ENCODE measurements at places on chromosomes 3 and 15.

DNA sequence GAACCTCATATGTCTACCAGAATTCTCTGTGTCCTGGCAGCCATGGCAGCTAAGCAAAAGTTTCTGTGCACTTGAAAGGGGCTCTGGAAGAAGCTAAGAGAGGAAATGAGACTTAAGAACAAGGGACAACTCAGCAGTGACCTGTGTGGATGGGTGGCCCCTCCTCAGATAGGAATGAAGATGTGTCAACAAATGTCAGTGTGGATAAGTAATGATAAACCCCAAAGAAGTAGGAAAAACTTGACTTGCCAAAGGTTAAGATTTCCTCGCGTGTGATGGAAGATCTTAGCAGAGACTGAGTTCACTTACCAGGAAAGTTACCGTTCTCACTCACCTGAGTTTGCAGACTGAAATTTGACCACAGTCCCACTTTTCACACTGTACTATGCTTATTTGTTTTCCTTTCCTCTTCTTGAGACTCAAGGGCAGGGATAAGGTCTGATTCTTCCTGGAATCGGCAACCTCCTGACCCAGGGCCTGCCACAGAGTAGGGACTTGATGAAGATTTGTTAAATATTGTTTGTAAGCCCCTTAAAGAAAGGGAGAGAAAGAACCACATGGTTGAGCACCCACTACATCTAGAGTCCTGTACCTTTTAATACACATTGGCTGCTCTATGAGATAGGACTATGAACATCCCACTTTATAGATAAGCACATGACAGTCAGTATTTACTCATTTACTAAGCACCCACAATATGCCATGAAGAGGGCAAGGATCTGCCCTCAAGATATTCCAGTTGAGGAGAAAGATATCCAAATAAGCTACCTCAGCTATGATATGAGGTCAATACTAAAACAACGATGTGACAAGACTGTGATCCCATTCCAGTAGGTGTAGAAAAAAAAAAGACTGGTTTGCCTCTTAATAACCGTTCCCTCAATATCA is 7.3 kb upstream of the HRH1 start:
- no peak for DNase-seq

DNA sequence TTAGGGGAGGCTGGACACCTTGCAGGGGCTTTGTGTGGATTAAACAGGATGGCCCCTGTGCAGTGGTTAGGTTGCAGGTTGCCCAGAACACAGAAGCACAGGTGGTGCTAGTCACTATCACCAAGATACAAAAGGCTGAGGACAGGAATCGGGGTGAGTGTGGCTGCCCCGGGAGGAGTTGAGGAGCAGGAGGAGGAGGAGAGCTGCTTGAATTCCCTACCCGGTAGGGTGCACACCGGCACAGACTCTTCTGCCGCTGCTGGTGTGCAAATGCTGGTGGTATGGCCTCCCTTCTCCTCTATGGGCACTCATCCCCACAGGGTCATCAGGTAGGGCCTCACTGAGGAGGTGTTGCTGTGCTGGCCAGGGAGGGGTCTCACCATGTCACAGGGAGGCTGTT is 67.5 kb upstream of the SMAD6 start:
- DNase-seq = no peak

- DNase-seq = no peak
Observed at GRCh38 chr3:98594628-98595324, 1.4 kb upstream of the CPOX start.

DNA sequence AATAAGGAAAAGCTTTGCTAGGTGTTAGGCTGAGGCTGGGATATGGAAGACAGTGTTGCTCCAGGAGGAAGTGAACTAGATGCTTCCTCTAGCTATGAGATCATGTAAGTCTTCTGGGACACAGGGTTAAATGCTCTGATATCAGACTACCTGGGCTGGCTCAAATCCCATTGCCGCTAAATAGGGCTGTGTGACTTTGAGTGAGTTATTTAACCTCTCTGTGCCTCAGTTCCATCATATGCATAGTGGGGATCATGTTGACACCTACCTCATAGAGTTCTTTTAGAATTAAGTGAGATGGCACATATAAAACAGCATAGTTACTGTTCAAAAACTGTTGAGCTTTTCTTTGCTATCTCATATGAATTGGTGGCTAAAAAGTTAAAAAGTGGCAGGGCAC is 12.6 kb downstream of the RPLP1 start:
- no peak for DNase-seq

- DNase-seq = peak; percentile 78
Observed at GRCh38 chr3:86988235-86988634, 2.7 kb downstream of the VGLL3 start.

GRCh38 chr3:10353661-10354360 is 32.9 kb upstream of the SEC13 start:
- no peak for DNase-seq

DNA sequence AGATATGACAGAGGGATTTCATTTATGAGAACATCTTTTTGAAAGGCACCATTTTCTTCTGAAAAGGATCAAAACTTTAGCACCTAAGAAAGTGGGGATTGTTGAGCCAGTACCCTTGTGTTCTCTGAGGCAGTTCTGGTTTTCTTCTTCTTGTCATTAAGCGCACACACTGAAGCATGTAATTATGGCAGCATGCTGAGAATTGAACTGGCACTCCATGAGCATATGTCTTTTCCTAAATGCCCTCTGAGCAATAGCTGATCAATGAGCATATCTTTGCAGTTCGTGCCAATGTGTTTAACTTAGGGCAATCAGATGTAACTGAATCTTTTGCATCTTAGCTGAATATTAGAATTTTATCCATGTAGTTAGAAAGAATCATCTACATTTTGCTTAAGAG is 53.9 kb upstream of the VGLL3 start:
- no peak for DNase-seq

GRCh38 chr15:34693053-34693744 is 61.6 kb downstream of the GJD2 start:
- DNase-seq = no peak

GRCh38 chr3:44045476-44046275 is 196.0 kb upstream of the TOPAZ1 start:
- DNase-seq = no peak

GRCh38 chr3:24641628-24642027 is 147.0 kb upstream of the THRB start:
- DNase-seq = no peak

- DNase-seq = no peak
Observed at GRCh38 chr3:167862104-167862730, 126.7 kb downstream of the SERPINI1 start.

DNA sequence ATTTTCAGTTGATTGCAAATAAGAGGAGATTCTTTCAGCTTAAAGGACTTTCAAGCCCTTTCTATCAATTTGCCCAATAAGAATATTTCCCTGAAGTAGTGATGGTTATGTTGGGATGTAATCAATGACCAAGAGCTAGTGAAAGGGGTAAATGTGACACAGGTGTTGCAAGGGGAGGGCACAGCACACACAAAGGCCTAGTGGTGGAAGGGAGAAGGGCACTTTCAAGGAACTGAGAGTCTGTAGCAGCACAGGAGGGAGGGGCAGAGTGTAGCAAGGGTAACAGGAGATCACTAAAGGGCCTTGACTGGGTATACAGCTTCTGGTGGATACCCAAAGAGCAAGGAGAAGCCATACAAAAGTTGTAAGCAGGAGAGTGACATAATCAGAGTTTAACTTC is 217.8 kb upstream of the ARHGEF26 start:
- DNase-seq = no peak

GRCh38 chr3:9810433-9810770 is 340 bp downstream of the TTLL3 start:
- no peak for DNase-seq

DNA sequence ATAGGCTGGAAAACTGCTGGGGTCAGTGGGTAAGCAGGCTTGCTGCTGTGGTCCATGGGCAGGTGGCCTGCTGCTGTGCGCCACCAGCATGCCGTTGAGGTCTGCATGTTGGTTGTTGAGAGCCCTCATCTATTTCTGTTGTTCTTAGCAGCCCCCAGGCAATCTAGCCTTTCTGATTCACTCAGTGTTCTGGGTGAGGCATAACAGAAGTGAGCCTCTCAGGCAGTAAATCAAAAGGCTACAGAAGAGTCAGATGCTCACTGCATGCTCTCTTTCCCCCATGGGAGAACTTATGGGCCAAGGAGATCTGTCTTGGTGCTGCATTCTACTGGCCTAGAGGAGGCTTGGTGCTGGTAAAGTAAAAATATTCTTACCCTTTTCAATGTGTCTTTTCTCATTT is 67.8 kb upstream of the ATP10A start:
- DNase-seq = no peak

DNA sequence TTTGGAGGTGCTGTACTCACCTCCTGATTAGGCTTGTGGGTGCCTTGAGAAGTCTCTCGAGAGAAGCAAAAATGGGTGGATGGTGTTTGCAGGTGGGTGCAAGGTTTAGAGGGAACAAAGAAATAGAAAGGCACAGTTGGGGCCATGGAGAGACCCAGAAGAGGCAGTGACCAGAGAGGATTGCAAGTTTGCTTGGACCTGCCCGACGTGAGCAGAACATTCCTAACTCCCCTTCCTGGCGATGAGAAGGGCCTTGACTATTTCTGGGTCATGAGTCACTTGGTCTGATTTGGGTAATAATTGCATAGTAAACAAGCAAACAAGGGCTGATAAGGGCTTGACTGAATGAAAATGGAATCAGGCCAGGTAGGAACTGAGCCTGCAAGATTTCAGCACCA is 7.0 kb upstream of the CTSH start:
- DNase-seq = no peak

DNA sequence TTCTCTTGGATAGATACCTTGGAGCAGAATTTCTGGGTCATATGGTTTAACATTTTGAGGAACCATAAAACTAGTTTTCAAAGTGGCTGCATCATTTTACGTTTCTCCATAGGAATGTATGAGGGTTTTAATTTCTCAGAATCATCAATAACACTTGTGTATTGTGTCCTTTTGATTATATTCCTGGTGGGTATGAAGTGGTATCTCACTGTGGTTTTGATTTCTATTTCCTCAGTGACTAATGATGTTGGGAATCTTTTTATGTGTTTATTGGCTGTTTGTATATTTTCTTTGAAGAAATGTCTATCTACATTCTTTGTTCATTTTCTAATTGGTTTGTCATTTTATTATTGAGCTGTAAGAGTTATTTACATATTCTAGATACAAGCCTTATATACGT is 28.8 kb downstream of the CDIN1 start:
- no peak for DNase-seq

DNA sequence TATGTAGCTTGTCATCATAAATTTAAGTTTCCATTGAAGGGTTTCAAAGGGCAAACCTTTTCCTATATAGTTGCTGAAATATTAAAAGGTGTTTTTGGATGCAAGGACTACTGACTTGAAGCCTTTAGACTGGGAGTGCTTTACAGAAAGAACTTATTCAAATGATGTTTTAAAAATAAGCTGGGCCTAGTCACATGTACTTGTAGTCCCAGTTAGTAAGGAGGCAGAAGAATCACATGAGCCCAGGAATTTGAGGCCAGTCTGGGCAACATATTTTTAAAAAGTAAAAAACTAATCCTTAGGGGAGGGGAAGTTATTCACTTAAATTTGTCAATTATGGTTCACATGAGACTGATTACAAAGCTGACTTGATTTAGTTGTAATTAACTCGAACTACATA is 65.0 kb downstream of the SMARCC1 start:
- DNase-seq = no peak

GRCh38 chr3:66450390-66451022 is 50.3 kb downstream of the LRIG1 start:
- no peak for DNase-seq

DNA sequence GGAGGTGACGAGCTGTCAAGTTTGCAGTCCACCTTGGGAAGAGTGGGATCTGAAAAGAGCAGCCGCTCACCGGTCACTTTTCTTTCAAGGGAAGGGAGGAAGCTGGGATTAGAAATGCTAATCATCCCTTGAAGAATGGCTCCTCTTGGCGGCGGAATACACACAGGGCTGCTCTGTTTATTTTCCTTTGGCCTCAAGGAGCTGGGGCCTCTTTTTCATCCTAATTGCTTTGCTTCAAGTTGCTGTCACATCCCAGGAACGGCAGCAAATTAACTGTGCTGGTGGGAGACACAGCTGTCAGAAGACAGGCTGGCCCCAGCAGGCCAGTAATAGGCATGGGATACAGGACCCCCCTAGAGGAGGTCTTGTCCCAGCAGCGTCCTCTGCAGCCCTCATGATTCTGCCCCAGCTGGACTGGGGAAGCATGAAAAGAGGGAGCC is 6.7 kb downstream of the KBTBD13 start:
- DNase-seq = no peak

DNA sequence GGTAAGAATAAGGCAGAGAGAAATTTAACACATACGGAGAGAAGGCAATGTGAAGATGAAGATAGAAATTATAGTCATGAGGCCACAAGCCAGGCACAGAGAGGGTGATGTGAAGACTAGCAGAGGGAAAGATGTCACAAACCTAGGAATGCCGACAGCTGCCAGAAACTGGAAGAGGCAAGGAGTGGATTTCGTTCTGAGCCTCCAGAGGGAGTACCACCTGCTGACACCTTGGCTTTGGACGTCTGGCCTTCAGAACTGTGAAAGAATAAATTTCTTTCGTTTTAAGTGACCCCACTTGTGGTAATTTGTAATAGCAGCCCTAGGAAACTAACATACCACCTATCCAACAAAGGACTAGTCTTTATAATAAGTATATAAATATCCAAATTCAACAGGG is 5.0 kb upstream of the SGO1 start:
- DNase-seq = no peak

All from AG04449 (cell line).